ENCODE measurements at places on chromosomes 3 and 15.

DNA sequence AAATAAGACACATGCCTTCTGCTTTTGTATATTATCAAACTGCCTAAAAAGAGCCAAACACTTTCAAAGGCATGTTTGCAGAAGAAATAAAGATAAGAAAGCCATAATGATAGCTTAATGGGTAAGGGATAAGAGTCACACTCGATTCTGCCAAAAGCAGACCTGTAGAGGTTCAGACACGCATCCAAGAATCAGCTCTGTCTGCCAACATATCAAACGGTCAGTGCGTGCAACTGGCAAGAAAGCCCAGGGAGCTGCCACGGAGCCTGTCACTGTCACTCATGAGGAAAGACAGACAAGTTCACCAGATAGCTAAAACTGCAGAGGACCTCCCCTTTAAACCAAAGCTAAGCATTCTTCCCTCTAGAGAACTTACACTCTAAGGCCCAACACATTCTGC, 23.2 kb downstream of the DCP1A start:
- no peak for DNase-seq

- no peak for DNase-seq
Observed at GRCh38 chr3:86988235-86988634, 2.7 kb downstream of the VGLL3 start.

GRCh38 chr3:30496066-30496966, 110.1 kb upstream of the TGFBR2 start:
- DNase-seq: no peak

GRCh38 chr3:143484846-143485512, 363.3 kb downstream of the SLC9A9 start:
- no peak for DNase-seq

GRCh38 chr3:127690106-127690505, 17.4 kb downstream of the ABTB1 start:
- peak; percentile 20 for DNase-seq

DNA sequence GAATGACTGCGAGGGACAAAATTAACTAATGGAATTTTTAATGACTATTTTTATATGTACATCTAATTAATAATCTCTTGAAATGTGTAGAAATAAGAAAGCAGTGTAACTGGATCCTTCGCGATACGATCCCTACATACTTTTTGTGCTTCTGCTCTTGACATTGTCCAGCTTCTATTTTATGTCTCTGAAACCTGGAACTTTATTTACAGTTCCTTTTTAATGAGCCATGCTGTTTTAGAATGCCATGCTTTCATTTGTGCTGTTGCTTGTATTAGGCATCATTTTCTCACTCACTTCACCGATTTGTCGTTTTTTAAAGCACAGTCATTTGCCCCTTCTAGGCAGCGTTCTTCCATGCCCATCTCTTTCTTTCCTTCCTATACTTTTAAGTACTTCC, 301.3 kb downstream of the EDEM1 start:
- no peak for DNase-seq
